ENCODE measurements at places on chromosomes 11 and 22.

DNA sequence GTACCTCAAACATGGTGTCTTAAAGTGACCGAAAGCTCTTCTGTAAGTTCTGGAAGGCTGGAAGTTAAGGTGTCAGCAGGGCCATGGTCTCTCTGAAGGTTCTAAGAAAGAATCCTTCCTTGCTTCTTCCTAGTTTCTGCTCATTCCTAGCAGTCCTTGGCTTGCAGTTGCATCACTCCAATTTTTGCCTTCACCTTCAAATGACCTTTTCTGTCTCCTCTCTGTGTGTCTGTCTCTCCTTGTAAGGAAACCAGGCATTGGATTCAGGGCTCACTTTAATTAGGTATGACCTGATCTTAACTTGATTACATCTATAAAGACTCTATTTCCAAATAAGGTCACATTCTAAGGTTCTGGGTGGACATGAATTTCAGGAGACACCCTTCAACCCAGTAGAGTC, 8.7 kb downstream of the AASDHPPT start:
- no peak for DNase-seq

DNA sequence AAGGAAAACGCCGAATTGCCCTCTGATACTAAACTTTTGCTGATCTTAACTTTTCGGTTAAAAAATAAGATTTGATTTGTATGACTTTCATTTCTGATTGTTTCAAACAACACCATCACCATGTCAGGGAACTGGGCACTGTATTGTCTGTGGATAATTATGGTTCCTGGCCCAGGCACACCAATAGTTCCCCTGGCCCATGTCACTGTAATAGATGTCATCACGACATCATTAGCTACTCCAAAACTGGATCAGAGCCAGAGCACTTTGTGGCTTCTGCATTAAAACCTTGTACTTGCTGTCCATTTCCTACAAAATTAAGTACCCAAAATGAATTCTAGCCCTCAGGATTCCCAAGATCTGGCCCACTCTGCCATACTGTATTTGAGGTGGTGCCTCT, 119.5 kb upstream of the NARS2 start:
- no peak for DNase-seq

- DNase-seq = no peak
Observed at GRCh38 chr22:33832558-33833151, 87.6 kb downstream of the LARGE1 start.

GRCh38 chr11:128565881-128566280, 21.5 kb downstream of the ETS1 start:
- no peak for DNase-seq

- DNase-seq = no peak
Observed at GRCh38 chr22:36258701-36259614, 6.0 kb downstream of the APOL1 start.

Measured in stimulated activated CD4-positive, alpha-beta T cell treated with anti-CD3 and anti-CD28 coated beads, TNF-alpha, amount 100 ng/mL, for 48 hours (primary cell).